ENCODE measurements at places on chromosomes 6 and 20.

- DNase-seq = no peak
These were observed 7.8 kb downstream of the PANK2 start for GRCh38 chr20:3896853-3897583.

DNA sequence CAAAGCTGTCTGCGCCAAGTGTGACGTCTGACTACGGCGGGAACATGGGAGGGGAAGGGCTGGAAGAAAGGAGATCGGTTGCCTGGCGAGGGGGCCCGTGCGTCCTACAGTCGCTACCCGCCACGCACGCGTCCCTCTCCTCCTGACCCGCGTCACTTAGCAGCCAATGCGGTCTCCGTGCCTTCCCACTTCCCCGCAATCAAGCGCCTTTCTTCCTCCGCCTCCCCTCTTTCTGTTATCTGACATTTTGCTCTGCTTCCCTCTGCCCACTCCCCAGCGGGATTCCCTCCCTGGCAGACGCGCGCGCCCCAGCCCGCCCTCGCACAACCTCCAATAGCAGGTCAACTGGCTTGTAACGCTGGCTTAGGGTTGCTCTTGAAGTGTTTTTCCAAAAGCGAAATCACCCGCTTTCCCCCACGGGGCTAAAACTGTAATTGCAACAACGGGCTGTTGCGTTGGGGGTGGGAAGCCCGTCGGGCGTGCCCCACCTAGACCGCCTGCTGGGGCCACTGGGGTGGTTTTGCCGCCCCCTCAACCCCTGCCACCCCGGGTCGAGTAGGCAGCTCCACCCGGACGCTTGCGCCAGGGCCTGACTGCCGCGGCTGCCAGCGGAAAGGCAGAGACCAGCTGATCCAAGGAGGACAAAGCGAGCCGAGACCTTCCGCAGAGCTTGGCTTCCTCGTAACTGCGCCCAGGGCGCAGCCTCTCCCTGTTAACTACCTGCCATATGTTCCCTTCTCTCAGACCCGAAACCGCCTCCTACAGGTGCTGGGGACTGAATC, 6.2 kb upstream of the SOX4 start:
- peak; percentile 48 for DNase-seq

- DNase-seq = no peak
These were observed 3.2 kb upstream of the HLA-DMB start for GRCh38 chr6:32943864-32944649.

- no peak for DNase-seq
These were observed 100.0 kb upstream of the TAB2 start for GRCh38 chr6:149217466-149217888.

GRCh38 chr6:89073014-89073620, 7.4 kb upstream of the PNRC1 start:
- DNase-seq = peak; percentile 11

GRCh38 chr6:3305216-3305565, 46.4 kb downstream of the PSMG4 start:
- DNase-seq = no peak

- no peak for DNase-seq
These were observed 22.5 kb upstream of the QKI start for GRCh38 chr6:163391985-163392384.

GRCh38 chr6:72321788-72322187, 300.1 kb upstream of the KCNQ5 start:
- DNase-seq = no peak

DNA sequence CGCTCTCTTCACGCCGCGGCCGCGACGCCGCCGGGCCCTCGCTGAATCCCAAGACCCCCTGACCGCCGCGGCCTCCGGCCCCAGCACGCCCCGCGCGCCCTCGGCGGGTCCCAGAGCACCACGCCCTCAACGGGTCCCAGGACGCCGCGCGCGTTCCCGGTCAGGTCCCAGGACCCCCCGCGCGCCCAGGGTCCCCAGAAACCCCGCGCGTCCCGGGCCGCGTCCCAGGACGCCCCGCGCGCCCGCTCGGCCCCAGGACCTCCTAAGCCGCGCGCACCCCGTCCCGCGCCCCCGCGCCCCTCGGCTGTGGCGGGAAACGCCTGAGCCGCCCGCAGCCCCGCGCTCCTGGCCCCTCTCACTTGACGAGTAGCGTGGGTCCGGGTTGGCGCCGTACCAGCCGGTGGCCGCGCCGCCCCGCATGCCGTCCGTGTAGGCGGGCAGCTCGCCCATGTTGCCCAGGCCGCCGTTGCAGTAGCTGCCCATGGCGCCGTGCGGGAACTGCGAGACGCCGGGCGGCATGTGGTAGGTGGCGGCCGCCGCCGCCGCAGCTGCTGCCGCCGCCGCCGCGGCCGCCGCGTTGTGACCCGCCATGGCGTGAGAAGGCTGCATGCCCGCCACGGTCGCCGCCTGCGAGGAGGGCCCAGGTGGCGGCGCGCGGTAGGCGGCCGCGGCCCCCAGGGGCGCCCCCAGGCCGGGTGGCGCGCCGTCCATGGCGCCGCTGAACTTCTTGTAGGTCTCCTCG, 556 bp downstream of the NKX2-4 start:
- no peak for DNase-seq

GRCh38 chr6:31541059-31541657, 645 bp downstream of the DDX39B start:
- DNase-seq = no peak

GRCh38 chr20:22763257-22763906, 179.0 kb upstream of the FOXA2 start:
- no peak for DNase-seq

GRCh38 chr6:36039112-36039511, 11.5 kb downstream of the MAPK14 start:
- DNase-seq = no peak

DNA sequence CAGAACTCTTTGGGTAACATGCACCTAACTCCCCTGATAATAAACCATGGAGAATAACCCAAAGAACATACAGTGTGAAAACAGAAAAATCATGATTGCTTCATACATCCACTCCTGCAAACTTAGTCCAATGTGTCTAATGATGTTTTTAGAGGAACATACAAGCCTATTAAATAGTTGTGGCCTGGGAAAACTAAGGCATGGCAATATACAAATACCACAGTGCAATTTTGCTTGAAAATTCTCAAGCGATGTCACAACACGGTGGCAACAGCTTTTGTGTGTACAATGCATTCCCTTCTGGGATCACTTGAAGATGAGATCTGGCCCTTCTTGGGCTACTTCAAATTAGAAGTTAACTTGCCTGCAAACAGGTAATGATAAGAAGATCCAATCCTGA, 16.7 kb downstream of the MAP3K5 start:
- DNase-seq = no peak

DNA sequence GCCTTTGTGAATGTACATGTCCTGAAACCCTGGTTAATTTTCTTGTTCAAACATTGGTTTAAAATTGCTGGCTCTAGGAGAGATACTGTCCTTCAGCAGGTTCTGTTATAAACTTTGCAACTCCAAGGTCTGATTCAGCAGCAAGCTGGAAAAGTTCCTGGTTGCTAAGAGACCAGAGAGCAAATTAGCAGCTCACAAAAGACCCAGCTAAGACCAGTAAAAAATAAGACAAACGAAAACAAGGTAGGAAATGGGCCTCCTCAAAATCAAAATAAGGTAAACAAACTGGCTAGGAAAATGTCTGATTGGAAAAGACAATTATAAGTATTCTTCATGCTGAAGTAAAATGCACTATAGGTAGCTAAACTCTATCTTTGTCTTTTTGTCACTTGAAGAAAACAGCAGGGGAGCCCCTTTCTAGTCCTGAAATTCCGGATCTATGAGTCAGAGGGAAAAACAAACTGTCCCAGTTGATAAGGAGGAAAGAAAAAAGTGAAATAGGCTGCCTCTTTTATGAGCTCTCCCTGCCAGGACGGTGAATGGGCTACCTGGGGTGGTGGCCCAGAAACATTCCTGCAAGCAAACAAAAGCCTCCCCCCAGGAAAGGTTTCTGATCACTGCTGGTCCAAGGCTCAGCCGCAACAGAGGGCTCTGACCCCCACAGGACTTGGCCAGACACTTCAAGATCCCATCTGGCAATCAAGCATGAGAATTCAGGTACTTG, 41.6 kb downstream of the UNC5CL start:
- DNase-seq = no peak
